Foreskin fibroblast (primary cell): ENCODE measurements at places on chromosomes 13 and 19.
A peak's percentile ranks its signal among the peaks of the same experiment; 100 is the strongest.

DNA sequence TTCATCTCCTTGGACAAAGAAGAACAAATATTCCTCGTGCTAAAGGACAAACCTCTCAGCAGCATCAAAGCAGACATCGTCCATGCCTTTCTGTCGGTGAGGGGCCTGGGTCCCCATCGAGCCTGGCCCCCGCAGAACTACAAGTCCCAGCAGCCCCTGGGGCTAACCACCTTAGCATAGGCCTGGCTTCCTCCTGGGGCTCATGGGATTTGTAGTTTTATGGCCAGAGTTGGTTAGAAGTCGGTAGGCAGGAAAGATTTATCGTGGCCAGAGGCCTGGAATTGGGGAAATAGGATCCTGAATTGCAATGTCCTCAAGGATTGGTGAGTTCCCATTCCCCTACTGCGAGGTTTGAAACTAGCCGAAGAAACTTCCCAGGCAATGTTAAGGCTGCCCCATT, 19.6 kb downstream of the TMEM150B start:
- no peak for DNase-seq

- DNase-seq: no peak
These were observed 34.2 kb upstream of the ARGLU1 start for GRCh38 chr13:106602178-106602577.

- DNase-seq: no peak
These were observed 5.8 kb upstream of the TPM4 start for GRCh38 chr19:16070366-16070990.

DNA sequence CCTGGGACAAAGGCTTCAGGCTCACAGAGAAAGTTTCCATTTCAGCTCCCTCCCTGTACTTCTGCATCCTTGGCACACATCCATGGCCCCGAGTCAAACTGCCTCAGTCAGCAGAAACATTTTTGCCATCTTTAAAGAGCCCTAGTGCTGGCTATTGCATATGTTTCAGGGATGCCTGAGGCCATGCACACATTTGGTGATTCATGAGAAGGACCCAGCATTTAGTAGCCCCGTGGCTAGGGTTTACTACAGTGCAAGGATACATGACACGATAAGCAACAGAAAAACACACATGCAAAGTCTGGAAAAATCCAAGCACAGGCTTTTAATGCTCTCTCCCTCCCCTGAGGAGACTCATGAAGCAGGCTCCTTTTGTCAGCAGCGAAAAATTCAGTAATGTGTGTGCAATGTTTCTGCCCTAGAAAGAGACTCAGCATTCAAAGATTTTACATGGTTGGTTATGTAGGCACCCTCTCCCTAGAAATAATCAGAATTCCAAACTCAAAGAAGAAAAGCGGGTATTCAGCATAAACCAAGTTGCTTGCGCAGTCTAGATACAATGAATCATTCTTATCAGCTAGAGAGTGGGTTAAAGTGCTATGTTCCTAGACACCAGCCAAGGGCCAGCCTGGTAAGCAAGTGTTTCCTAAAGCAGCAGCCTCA, 17.6 kb downstream of the ACOD1 start:
- DNase-seq: peak; percentile 92

- DNase-seq: peak; percentile 24
These were observed 15.4 kb downstream of the SHANK1 start for GRCh38 chr19:50703915-50704796.

DNA sequence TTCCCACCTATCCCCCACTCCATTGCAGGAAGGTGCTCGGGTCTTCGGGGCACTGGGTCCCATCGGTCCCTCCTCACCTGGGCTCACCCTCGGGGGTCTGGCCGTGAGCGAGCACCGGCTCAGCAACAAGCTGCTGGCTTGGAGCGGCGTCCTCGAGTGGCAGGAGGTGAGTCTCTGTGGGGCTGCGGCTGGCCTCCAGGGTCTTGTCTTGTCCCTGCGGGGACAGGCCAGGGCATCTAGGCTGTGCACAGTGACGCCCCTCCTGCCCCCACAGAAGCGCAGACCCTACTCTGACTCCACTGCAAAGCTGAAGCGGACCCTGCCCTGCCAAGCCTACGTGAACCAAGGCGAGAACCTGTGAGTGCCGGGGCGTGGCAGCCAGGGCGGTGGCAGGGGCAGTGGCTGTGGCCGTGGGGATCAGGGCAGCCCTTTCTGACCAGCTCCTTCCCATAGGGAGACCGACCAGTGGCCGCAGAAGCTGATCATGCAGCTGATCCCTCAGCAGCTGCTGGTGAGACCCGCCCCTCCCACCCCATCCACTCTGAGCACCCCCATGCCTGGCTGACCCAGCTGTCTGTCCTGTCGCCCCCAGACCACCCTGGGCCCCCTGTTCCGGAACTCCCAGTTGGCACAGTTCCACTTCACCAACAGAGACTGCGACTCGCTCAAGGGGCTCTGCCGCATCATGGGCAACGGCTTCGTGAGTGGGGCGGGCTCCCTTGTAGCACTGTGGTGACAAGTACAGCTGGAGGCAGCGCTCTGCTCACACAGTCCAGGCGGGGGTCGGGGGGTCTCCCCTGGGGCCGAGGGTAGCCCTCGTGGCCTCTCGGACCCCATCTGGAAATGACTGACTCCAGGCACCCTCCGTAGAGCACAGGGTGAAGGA, 3.7 kb downstream of the PTOV1 start:
- no peak for DNase-seq

DNA sequence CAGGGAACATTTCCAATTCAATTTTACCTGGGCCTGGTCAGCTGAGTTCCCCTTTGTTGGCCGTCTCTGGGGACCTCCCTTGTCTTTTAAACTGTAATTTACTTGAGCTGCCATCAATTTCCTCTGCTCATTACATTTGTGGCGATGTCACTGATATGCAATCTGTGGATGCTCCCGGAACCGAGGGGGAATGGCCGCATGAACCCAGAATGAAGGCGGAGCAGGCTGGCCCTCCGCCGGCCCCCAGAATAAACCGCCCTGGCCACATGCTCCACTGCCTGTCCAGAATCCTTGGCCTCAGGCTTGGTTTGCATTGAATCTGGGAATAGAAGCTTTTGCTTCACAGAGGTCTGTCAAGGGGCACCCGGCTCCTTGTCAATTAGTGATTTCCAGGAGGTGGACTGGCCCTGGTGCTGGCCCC, 276.8 kb downstream of the TEX29 start:
- DNase-seq: no peak

GRCh38 chr13:39377699-39378098, 225.3 kb downstream of the LHFPL6 start:
- no peak for DNase-seq

DNA sequence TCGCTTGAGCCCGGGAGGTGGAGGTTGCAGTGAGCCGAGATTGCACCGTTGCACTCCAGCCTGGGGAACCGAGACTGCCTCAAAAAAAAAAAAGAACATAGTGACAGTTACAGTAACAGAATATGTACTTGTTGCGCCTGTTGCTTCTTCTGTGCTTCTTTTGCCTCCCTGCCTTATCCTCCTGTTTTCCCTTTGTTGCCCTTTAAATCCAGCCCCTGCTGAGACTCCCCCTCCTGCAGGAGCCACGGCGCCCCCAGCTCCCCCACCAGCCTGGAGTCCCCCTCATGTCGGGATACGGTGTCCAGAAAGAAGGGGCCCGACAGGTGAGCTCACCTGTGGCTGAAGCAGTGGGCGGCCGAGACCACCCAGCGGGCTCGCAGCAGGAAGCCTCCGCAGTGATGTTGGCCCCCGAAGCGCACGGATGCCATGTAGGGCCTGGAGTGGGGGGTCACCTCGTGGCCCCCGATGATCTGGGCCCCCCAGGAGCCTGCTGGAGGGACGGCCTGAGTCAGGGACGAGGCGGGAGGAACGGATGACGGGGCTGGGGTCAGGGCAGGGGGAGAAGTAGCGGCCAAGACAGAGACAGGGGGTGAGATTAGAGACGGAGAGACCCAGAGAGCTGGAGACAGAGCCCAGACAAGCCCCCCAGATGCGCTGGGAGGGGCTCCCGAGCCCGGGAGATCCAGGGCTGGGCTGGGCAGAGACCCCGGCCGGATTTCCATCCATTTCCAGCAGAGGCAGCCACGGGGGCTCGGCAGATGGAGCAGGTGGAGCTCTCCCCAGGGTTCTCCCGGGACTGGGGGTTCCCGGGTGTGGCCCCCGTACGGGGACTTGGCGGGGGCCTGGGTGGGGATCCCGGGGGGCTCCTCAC, 536 bp downstream of the PRSS57 start:
- no peak for DNase-seq

- DNase-seq: peak; percentile 35
These were observed 422 bp upstream of the MTUS2 start for GRCh38 chr13:28819735-28820098.

- DNase-seq: peak; percentile 55
These were observed 22.4 kb upstream of the FEM1A start for GRCh38 chr19:4768934-4769777.

DNA sequence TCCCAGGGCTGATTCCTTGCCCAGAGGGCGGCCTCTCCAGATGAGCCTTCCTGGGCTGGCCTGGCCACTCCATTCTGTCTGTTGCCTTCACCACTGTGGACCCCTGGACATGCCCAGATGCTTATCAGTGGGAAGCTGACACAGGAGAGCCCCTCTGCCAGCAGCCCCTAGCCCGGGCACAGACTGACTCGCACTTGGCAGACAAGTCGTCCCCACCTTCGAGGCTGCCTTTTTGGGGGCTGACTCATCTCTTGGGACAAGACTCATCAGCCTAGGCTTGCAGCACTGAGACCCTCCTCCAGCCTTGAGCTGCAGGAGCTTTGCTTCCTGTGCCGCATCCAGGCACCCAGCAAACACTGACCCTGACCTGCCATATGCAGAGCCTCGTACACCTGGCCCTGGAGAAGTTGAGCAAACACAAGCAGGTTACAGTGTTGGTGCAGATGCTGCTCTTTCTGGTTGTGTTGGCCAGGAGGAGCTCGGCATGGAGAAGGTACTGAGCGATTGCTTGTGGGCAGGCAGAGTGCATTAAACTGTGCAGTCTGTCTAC, 8.1 kb downstream of the CHST8 start:
- DNase-seq: no peak

DNA sequence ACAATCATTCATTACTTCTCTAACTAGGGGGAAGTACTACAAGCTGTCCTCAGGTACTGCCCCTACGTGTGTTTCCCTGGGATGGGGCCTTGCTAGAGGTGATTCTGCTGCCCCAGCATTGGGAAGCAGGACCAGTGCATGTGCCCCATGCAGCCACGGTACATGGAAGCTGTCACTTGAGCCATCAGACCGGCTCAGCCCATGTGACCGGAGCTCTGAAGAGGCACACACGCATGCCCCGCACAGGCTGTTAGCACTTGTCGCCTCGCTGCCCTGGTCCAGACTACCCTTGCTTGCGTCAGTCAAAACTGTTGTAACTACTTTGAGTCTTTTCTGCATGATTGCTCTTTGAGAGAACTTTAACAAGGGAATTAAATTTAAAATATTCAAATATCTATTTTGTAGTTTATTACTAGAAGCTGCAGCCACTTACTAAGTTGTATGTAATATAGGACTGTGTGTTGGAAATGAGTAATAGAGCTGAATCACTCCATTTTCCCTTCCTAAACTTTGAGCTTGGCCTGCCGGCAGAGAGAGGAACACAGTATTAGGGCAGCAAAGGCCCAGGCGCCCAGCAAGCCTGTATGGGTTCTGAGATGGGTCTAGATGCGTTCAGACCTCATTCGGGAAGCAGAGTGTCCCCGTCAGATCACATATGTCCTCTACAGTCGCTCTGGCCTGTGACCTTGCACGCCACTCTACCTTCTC, 42.2 kb downstream of the DHRS12 start:
- DNase-seq: peak; percentile 29

DNA sequence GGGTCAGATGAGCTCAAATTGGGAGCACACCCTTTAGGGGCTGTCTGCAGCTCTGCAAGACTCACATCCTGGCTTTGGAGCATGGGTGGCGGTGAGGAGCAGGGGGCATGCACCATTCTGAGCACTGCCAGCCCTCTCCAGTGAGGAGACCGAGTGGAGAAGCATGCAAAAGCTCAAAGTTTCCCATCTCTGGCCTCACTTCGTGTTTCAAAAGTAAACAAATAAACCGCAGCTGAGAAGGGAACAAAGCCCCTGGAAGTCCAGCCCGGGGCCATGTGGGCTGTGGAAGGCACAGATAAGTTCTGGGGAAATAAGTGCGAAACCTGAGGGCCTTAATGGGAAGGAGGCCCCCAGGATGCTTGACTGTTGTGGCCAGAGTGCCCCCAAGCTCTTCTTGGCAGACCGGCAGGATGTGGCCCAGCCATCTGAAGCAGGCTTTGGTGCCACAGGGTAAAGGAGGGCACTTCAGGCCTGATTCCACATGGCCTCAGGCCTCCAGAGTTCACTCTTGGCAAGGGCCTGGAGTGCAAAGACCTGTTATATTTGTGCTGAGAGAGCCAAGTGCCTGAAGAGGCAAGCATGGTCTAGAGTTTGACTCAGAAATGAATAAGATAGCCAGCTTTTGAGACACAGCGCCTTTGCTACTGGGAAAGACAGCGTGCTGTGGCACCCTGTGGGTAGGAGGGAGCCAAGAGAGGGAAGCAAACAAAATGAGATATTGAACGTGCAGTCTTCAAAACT, 1.2 kb downstream of the MEDAG start:
- peak; percentile 21 for DNase-seq

DNA sequence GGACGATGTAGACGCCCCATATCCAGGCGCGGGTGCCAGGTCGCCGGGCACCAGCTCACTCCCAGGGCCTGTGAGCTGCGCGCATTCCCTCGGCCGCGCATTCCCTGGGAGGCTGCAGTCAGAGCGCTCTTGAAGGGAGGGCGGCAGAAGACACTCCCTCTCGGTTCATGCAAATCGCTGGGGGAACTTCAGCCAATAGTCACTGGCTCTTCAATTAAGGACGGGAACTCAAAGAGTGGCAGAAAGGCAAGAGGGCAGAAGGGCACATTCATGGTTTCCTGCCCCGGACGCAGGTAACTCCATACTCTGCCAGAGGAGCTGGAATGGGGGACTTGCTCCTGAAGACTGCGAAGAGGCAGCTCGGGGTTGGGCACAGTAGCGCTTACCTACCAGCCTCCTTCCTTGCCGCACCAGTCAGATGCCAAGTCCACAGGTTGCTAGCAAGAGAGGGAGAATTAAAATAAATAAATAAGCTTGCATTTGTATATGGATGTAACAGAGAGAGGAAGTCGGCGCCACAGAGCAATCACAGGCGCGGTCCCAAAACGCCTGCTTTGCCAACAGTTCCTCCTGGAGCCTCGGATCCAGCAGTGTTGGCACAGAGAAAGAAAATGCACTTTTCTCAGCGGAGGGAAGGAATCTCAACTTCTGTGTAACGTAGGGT, 459 bp downstream of the PCDH20 start:
- no peak for DNase-seq

GRCh38 chr19:56105090-56105701, 15.9 kb downstream of the ZNF787 start:
- DNase-seq: peak; percentile 62

DNA sequence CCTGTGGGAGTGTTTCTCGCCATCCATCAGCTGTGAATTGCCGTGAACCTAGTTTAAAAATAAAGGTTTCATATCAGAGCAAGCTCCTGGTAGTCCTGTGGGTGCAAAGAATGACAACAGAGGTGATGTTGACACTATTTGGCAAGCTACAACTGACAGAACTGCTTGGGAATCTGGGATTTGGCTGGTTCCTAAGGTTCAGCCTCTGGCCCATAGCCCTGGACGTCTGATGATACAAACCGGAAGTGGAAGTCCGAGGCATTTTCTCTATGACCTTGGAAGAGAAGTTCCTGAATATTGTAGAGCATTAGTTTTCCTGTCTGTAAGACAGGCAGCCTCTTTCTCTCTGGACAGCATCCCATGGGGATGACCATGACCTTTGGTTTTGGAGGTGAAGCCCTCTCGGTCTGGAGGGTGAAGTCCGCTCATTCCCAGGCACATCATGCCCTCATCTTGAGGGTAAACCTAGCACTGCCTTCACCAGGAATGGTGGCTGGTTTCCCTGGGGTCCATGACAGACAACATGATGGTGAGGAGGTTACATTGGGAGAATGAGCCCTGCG, 29.1 kb downstream of the GATAD2A start:
- DNase-seq: peak; percentile 35
